Right renal cortex interstitium (tissue), 3 donors: ENCODE measurements at places on chromosomes 16 and 17. TPM values are rescaled to one million over a fixed set of nuclear protein-coding genes. Genes with fewer than 3 reads are reported as not detected.

DNA sequence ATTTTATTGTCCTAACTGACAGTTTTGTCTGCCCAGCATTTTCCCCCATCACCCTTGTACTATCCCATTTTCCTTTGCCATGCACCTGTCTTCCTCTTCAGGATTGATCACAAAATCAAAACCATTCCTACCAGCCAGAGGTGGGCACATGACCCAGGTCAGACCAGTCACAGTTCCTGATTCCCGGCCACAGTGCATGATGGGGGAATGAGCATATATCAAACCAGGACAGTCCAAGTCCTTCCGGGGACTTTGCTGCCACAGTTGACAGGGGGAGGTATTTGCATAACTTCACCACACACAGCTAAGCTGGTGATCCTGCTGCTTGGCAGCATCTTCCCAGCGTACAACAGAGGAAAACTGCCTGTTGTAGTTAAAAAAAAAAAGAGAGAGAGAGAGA is 493.9 kb downstream of the WWOX start:
- no peak for DNase-seq

GRCh38 chr17:44915862-44916780 is 821 bp upstream of the GFAP start:
- no peak for DNase-seq

DNA sequence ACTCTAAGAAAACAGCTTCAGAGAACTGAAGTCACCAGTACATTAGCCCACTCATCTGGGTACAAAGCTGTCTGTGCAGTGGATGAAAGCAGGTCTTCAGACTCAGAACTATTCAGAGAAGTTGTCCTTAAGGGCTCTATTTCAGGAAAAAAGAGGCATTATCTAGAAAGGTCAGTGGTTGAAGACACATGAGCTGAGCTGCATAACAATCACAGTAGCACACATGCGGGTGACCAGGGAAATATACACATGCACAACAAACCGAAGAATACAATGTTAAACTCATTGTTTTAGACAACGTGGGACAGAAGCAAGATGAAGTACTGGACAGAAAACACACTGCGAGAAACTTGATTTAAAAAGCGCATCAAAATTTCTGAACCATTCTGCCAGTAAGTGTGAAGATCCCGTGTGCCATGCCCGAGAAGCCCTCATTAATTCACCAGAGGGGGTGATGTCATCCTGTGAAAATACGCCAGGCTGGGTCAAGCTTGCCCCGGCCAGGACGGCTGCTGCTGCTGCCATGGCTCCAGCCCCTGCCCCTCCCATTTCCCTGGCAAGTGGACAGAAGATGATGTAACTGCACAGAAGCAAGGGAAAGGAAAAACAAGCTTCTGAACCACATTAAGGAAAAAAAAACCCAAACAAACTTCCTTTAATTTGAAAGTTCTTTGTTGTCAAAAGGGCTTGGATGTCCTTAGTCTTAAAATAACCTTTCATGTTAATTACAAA is 10.1 kb downstream of the DYNC1LI2 start:
- DNase-seq = no peak

GRCh38 chr16:64132759-64133361 is 989.0 kb downstream of the CDH11 start:
- DNase-seq = no peak

DNA sequence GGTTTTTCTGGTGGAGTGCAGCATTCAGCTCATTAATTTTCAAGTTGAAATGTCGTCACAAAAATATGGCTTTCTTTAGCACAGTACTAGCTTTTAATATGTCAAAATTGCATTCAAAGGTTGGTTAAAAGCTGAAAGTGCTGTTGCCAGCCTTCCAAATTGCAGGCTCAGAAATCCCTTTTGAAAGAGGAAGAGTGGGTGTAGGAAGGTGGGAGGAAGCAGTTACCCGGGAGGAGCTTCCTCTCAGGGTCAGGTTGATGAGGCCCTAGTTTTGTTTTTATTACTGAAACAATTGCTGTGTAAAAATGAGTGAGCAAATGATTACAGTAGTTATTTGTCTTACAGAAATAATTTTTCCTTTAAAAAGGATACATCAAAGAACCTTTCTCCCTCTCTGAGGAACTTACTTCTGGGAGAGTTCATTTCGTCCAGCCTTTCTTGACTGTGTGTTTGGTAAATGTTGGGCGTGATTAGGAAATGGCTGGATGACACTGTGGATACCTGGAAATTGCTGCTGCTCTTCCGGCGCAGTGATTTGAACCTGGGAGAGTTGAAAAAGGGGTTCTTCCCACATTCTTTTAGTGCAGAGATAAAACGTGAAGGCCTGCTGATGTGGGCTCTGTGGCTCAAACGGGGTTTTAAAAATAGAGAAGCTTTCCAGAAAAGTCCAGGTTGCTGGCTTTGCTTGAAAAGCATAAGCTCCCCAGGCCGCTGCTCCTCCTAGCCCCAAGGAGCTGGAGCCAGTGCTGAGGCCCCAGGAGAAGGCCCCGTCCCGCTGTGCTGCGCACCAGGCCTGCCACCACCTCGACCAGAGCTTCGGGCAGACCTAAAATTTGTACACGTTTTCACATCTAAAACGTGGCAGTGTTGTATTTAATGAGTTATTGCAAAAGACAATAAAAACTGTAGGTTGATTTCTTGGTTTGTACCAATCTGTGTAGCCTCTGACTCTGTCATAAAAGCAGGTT is 41.7 kb downstream of the SEC14L1 start:
- no peak for DNase-seq

- no peak for DNase-seq
Observed at GRCh38 chr17:82828875-82829487, 10.8 kb downstream of the ZNF750 start.

DNA sequence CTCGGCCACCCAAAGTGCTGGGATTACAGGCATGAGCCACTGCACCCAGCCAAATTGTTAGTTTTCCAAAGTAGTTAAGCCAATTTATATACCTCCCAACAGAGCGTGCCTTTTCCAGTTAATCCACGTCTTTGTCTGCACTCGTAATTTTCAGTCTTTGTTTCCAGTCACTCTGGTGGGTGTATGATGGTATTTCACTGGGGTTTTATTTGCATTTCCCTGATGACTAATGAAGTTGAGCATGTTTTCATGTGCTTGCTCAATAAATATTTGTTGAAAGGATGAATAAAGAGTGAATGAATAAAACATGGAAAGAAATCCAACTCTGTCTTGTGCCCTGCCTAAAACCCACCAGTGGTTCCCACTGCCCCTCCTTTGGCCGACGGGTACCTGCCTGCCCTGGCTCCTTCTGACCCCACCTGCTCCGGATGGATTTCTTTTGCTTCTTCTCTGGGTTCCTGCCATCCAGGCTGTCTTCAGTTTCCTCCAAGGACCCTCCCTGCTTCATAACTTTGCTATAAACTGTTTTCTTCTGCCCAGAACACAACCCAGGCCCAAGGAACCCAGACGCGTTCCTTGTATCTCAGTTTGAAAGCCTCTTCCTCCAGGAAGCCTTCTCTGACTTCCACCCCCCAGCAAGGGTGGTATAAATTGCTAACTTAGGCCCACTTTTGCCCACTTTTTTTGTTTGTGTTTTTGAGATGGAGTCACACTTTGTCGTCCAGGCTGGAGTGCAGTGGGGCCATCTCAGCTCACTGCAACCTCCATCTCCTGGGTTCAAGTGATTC is 3.0 kb upstream of the ABCC1 start:
- DNase-seq = no peak

DNA sequence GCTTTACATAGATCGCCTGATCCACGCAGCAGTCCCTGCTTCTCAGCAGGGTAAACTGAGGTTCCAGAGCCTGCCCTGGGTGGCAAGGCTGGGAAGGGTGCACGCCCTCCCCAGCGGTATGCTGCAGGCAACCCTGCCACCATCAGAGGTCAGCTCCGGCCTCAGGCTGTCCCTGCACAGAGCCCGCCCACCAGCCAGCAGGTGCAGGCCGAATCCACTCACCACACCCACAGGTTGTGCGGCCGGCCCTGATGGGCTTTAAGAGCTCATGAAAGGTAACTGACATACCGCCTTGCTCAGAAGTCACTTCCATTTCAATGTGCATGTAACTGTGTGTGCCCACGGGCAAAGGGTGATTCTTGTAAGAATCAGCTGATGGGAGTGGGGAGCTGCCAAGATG is 7.1 kb downstream of the RBFOX3 start:
- no peak for DNase-seq

DNA sequence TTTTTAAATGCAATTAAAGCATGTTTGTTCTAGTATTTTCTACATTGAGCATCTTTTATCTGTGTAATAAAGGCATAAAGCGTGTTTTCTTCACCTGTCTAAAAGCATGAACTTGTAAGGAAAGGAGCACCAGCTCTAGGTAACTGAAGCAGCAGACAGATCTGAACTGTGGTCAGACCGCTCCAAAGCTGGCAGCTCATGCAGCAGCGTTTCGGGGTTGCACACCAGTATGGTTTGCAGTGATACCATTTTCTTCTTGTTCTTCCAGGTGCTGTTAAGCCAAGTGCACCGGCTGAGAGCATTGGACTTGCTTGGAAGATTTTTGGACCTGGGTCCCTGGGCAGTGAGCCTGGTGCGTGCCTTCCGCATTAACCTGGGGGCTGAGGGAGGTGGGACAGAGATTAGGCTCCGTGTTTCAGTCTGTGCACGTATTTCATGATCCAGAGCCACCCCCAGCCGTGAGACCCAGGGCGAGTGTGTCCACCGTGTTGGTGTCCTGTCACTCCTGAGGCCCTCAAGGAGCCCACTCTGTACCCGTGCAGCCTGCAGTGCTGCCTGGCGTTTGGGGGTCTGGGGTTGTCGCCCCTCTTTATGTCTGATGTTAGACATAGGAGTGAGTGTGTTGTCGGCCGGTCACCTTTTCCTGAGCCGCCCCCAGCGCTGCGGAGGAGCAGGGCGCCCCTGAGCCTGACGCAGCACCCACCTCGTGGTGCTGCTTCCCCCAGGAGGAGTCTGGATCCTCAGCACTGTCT is 136.3 kb upstream of the CHMP6 start:
- DNase-seq = no peak

- DNase-seq = no peak
Observed at GRCh38 chr16:3022684-3023414, 893 bp downstream of the HCFC1R1 start.

DNA sequence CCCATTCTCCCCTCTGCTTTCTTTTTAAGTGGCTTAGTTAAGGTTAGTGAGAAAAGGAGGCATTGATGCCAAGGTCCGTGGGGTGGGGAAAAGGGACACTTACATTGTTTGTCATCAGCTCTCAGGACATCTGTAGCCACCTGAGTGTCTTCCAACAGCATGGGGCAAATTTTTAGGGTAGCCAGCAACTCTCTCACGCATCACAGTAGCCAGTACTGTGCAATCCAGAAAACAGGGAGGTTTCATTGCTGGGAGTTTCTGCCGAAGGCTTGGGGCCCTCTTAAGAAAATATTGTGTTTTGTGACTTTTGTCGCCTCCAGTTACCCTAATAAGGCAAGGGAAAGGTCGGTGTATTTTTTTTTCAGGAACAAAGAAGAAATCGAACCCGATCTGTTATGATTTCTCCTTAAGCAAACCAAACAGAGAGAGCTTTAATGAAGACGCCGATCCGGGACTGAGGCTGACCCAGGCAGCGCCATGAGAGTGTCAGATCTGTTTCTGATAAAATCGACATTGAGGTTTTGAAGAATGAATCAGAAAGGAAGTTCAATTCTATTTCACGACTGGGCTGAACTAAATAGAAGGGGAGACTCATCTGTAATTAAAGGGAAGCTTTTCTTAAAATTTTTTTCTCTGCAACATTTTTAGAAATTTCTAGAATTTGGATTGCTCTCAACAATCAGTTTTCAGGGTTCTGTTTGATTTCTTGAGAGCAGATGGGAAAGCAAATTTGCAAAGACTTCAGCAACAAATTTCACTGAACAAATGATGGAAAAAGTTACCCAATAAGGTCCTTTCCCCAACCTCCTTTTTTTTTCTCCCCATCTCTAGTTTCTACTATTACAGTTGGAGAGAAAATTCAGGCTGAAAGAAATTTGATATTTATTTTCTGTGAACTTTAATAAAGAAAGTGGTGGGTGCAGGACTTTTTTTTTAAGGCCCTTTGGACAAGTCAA is 144.7 kb upstream of the IRX3 start:
- no peak for DNase-seq

GRCh38 chr16:58859958-58860669 is 126.0 kb upstream of the GOT2 start:
- no peak for DNase-seq

Gene BCAR1
- polyA plus RNA-seq = 44.2 TPM

Gene NSRP1
- 47.1 TPM for polyA plus RNA-seq

DNA sequence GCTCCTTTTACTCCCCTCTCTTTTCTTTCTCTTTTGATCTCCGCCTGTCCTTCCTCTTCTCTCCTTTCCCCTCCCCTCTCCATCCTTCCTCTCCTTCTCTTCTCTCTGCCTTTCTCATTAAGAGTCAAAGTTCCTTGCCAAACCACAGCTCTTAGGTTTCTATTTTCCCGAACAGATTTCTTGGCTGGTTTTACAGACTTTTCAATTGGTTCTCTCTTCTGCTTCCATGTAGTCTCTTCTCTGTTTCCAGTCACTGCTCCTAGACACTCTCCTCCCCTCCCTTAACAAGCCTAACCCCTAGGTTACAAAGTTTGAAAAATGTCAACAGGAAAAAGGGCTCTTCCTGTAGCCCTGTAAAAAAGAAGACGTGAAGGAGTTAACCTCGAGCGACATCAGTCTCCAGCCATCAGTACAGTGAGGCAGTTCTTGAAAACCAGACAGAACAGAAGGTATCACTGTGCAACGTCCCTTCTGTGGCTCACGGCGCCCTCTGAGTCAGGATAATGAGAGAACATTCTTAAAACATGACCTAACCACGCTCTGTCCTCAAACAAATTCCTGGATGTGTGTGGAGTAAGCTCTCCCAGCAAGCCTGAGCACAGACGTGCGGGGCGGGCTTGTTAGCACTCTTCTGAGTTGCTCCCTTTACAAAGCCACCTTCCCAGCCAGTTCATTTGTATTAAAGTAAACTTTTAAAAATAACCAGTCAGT is 11.6 kb upstream of the MARCHF10 start:
- no peak for DNase-seq

Gene WNT9B
- 15.6 TPM for polyA plus RNA-seq

Gene EPX
- polyA plus RNA-seq = 0.26 TPM

- DNase-seq = no peak
Observed at GRCh38 chr16:89102041-89102471, 8.4 kb downstream of the ACSF3 start.

- peak; percentile 72 for DNase-seq
Observed at GRCh38 chr17:77802811-77803220, 155.7 kb upstream of the TNRC6C start.

Gene FBXL16
- 1.1 TPM for polyA plus RNA-seq

- DNase-seq = no peak
Observed at GRCh38 chr16:51508490-51509212, 357.6 kb upstream of the SALL1 start.

Gene FOXJ1
- polyA plus RNA-seq = 21.0 TPM

Gene TP53TG3C
- not detected for polyA plus RNA-seq
